ENCODE measurements at places on chromosomes 6 and 20. TPM values are rescaled to one million over a fixed set of nuclear protein-coding genes. Genes with fewer than 3 reads are reported as not detected.

SIRT5 gene
- total RNA-seq, result 59.3 TPM

TGM3 gene
- not detected for total RNA-seq

BMP7 gene
- total RNA-seq, result 32.2 TPM

ENPP5 gene
- total RNA-seq, result 3.2 TPM

CALHM4 gene
- total RNA-seq, result 0.32 TPM

NCOA3 gene
- total RNA-seq, result 23.3 TPM

DLK2 gene
- total RNA-seq, result 1.2 TPM

CCN2 gene
- 14.3 TPM for total RNA-seq

RTEL1 gene
- total RNA-seq, result 9.9 TPM

MMP24 gene
- total RNA-seq, result 0.45 TPM

METTL24 gene
- total RNA-seq, result 1.6 TPM

FOXA2 gene
- not detected for total RNA-seq

ETV7 gene
- 0.15 TPM for total RNA-seq

DNA sequence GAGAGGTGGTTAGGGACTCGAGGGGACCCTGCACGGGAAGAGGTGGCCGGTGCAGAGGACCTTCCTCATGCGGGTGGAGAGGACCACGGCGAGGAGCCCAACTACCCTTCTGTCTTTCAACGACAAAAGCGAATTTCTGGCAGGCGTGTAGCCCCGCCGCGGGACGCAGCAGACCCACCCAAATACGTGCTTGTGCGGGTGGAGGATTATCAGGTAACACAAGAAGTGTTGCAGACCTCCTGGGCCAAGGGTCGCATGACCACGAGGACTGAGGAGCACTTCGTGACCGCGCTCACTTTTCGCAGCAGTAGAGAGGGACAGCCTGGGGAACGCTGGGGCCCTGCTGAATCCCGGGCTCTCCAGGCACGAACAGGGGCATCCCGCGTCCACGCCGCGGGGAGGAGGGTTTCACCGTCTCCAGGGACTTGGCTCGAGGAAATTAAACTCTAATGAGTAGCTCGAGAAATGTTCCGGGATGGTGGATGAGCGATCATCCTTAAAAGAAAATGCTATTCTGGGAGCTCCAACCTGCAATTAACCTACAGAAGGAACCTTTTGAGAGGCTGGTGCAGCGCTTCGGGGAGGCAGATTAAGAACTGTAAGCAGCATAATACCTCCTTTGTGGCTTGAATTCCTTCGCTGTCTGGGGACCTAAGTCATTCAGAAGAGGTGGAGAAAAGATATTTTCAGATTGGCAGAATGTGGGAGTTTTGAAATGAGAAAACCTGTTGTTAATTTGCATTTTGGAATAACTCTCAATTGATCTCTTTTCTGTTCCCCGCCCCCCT lies 804 bp downstream of the C6orf141 start:
- peak; percentile 30 for DNase-seq

DNA sequence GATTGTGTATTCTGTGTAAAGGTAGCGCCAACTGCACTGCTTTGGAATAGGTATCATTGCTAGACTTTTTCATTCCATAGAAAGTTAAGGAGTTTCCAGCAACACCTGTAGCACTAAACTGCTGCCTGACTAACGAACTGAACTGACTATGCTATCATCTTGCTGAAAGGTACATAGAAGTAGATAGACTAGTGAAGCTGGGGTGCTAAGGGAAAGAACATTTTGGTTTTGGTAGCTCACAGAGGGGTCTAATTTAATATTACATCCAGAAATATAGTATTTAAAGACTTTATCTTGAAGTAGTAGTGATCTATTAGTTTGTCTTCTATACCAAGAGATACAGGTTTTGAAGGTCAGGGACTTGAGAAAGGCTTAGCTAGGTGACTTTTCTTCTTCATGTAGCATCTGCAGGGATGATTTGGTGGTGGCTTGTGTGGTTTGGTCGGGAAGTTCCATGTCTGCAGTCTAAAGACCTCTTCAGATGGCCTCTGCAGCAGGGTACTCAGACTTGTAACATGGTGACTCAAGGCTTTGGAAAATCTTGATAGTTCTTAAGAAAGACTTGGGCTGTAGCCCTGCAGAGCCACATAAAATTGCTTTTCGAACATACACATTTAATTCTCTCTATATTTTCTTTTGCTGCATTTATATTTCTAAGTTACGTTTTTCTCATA lies 10.2 kb downstream of the SENP6 start:
- DNase-seq, result no peak

GRCh38 chr20:19652591-19653026 lies 105.4 kb upstream of the RIN2 start:
- DNase-seq, result no peak

GRCh38 chr6:36263390-36264000 lies 6.4 kb upstream of the PNPLA1 start:
- no peak for DNase-seq

DNA sequence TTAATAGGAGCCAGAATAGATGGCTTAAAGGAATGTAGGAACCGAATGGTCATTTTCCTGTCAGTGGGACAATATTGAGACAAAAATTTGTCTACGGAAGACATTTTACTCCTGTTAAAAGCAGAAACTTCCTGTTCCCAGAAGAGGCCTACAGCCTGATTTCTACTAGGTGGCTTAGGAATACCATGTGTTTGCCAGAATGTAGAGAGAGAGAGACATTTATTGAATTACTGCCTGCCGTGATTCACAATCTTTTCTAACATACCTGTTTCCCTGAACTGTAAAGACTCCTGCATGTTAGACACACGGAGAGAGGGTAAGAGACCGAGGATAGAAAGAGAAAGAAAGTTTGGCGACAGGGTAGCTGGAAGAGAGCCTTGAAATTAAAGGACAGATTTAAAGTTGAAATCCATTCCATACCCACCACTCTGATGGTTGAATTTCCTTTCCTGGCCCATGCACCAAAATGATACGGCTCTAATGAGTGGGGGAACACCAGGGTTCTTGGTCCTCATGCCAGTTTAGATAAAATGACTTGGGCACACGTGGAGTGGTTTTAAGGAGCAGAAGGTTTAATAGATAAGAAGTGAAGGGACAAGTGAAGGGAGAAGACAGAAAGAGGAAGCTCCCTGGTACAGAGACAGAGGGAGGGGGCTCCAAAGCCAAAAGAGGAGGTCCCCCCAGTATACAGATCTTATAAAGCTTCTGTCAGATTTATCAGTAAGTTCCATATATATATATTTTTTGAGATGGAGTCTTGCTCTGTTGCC lies 22.5 kb downstream of the NCOA3 start:
- DNase-seq, result no peak

- DNase-seq, result no peak
Observed at GRCh38 chr6:17716221-17716620, 9.5 kb upstream of the NUP153 start.

DNA sequence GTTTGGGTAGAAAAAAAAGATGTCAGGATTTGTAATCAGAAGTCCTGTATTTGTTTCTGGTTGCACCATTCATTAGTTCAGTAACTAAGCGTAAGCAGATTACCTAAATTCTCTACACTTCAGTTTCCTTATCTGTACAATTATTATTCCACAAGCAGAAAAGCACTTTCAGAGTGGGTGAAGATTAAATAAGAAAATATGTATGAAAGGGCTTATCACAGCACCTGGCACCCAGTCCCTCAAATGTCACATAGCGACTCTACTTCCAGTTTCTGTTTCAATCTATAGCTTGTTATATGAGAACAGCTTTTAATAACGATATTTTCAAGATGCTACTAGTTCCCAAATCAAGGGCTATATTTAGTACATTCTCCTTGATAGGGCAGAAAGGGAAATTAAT lies 31.4 kb downstream of the RGS17 start:
- DNase-seq, result no peak

DNA sequence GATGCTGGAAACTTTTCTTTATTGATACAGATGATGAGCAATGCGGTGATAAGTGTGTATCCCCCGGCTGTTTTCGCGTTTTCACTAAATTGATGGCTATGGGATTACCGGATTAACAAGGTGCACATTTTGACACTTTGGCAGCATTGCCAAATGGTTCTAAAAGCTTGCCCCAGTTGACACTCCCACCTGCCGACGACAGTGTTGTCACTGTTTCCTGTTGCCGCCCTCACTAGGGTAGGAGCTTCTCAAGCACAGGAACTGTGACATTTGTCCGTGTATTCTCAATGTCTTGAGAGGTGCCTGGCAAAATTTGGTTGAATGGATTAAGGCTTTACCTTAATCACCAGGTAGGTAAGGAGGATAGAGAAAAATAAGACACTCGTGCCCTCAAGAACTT lies 9.8 kb upstream of the MAPK13 start:
- no peak for DNase-seq

DNA sequence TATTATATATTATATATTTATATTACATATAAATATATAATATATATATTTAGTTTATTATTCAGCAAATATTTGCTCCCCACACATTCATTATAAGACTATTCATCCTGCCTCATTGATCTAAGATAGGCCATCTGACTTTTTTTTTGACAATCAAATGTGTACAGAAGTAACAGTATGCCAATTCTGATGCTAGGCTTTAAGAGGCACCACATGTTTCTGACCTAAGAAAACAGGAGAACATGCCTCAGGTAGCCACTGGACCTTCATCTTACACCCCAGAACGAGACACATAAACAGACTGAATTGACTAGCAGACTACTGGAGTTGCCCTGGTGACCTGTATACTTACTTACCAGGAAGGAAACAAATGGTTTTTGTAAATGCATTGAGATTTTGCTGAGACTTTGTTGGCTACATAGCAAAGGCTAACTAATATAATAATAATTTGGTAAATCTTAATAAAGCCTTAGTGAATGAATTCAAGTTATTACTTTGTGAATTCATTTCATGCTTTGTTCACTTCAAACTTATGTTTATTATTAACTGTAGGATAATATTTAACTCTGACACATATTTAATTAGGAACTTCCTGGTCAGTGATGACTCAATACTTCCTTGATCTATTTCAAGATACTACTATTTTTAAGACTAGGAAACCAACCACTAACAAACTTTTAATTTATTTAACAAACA lies 13.4 kb upstream of the MYO6 start:
- no peak for DNase-seq

GRCh38 chr6:134850721-134851305 lies 99.1 kb downstream of the ALDH8A1 start:
- DNase-seq, result no peak

GRCh38 chr6:1697688-1698351 lies 88.1 kb downstream of the FOXC1 start:
- no peak for DNase-seq

GRCh38 chr6:121925024-121925423 lies 474.4 kb upstream of the HSF2 start:
- no peak for DNase-seq

DNA sequence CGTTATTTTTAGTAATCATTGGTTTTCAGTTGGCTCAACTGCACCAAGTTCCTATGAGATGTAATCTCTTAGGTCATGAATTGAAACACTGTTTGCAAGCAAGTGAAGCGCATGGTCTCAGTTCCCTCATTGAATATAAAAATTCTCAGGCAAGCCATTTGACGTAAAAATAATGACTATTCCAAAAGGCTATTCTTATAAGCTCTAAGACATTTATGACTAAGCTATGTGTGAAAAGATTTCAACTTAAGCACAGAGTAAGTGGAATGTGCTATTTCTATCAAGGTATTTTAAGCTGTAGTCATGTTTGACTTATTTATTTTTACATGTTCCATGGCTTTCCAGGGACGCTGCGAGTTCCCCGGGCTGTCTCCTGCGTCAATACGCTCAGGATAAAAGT lies 248.5 kb downstream of the THBS2 start:
- DNase-seq, result no peak

DNA sequence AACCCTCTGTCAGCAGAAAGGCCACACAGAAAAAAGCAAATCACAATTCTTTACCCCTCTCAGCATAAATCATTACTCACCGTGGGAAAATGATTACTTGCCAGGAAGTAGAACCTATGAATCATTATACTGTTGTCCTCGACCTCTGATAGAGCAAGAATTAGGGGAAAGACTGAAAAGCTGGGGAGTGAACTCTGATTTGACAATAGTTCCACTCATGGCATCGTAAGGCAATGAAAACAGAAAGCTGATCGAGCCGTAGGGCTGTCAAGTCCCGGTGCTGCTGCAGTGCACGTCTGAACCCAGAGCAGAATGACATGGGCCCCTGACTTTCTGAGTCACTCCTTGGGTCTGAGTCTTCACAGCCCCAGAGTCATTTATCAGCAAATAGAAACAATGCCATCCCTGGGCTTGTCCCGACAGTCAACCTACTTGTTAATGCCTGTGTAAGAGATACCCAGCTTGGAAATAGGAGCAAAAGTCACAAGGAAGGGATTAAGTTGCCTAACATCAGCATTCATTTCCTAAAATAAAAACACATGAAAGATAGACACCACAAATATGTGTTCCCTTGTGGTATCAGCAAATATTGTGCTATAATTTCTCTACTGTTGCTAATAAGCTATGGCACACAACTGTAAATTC lies 224.8 kb upstream of the MARCKS start:
- DNase-seq, result no peak

- DNase-seq, result no peak
Observed at GRCh38 chr6:46350714-46351113, 140.5 kb downstream of the RCAN2 start.

GRCh38 chr20:6685626-6686025 lies 81.9 kb upstream of the BMP2 start:
- DNase-seq, result no peak

GRCh38 chr6:22368794-22369193 lies 72.0 kb upstream of the PRL start:
- DNase-seq, result no peak

- DNase-seq, result no peak
Observed at GRCh38 chr6:161318456-161318855, 44.6 kb upstream of the AGPAT4 start.

DNA sequence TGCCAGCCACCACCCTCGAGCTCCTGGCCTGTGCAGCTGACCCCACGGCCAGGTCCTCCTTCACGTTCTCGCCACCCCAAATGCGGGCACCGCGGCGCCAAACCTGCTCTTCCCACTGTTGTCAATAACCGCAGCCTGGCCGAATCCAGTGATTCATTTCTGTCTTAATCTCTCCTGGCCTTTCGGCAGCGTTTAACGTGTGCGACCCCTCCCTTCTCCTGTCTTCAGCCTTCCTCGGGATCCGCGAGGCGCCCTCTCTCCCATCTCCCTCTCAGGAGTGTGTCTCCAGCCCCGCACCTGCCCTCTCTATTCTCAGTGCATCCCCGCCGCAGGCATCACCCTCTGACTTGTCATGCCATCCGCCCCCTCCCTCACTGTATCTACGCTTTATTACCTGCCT lies 91.4 kb downstream of the THBS2 start:
- no peak for DNase-seq

GRCh38 chr6:129592516-129593232 lies 117.3 kb downstream of the ARHGAP18 start:
- no peak for DNase-seq

DNA sequence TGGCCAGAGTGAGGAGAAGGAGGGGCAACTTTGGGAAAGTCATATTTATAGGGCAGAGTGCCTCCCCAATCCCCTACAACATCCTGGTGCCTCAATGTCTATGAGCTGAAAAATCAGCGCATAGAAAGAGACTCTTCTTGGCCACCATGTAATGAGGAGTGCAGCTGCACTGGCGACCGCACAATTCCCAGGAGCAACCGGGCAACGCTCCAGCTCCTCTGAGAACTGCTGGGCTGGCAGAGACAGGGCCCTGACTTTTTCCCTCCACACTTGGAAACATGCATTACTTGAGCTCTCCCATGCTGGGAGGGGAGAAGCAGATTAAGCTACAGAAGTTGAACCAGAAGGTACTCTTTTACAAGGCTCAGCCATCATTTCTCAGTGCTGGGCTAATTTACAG lies 31.4 kb upstream of the MARCKS start:
- peak; percentile 93 for DNase-seq

- no peak for DNase-seq
Observed at GRCh38 chr6:161503570-161503969, 229.7 kb upstream of the AGPAT4 start.

Data from left ventricle myocardium superior (tissue), 1 donor.